ENCODE measurements at places on chromosomes 5 and 9. TPM values are rescaled to one million over a fixed set of nuclear protein-coding genes. Genes with fewer than 3 reads are reported as not detected.

GRCh38 chr9:5574097-5574496, 54.8 kb upstream of the RIC1 start:
- peaks cover 10% of the 10 kb centered on the region for H3K4me1 ChIP-seq
- H3K36me3 ChIP-seq = peaks cover 7% of the 10 kb centered on the region
- DNase-seq = no peak
- peaks cover 4% of the 10 kb centered on the region for H3K27me3 ChIP-seq

KLHL3 gene
- 0.09 TPM for polyA plus RNA-seq

CCDC192 gene
- polyA plus RNA-seq = not detected

BASP1 gene
- polyA plus RNA-seq = 64.4 TPM

PTPN3 gene
- not detected for polyA plus RNA-seq

- no peaks in the 10 kb centered on the region for H3K36me3 ChIP-seq
- no peak overlapping the region for H3K4me3 ChIP-seq
- no peak for DNase-seq
- no peaks in the 10 kb centered on the region for H3K4me1 ChIP-seq
- no peak overlapping the region for H3K27ac ChIP-seq
- H3K27me3 ChIP-seq = peaks cover 32% of the 10 kb centered on the region
Observed at GRCh38 chr9:89577363-89577762, 27.4 kb upstream of the GADD45G start.

SLC46A2 gene
- 0.21 TPM for polyA plus RNA-seq

UBAP1 gene
- polyA plus RNA-seq = 27.6 TPM

DNA sequence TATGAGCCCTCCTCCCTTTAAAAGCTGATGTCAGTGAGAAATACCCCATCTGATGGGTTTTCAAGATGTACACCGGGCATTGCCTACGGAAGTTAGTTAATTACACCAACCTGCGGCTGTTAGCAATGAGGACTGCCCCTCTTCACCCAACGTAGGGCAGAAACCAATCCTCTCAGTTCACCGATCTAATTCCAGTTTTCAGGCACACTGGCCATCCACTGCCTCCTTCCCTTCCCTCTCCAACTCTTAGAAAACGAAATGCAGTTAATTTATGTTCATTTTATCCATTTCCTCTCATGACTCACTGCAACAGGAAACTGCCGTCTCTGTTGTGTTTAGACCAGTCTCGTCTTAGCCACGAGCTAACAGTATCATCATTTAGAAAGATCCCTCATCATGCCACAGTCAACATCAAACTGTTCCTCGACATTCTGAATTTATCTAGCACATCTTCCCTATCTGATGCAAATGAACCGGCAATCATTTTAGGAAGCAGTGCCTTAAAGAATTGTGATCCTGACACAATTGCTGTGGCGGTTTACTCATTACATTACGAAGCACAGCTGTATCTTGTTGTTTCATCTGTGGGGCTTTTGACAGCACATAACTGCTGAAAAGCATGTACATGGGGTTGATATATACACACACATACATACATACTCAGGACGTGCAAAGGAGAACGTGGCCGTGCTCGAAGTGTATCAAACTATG, 168.6 kb downstream of the EFNA5 start:
- no peak overlapping the region for H3K27ac ChIP-seq
- no peaks in the 10 kb centered on the region for H3K36me3 ChIP-seq
- H3K27me3 ChIP-seq = peaks cover 7% of the 10 kb centered on the region
- H3K4me1 ChIP-seq = no peaks in the 10 kb centered on the region
- no peak overlapping the region for H3K4me3 ChIP-seq
- no peak for DNase-seq

DNA sequence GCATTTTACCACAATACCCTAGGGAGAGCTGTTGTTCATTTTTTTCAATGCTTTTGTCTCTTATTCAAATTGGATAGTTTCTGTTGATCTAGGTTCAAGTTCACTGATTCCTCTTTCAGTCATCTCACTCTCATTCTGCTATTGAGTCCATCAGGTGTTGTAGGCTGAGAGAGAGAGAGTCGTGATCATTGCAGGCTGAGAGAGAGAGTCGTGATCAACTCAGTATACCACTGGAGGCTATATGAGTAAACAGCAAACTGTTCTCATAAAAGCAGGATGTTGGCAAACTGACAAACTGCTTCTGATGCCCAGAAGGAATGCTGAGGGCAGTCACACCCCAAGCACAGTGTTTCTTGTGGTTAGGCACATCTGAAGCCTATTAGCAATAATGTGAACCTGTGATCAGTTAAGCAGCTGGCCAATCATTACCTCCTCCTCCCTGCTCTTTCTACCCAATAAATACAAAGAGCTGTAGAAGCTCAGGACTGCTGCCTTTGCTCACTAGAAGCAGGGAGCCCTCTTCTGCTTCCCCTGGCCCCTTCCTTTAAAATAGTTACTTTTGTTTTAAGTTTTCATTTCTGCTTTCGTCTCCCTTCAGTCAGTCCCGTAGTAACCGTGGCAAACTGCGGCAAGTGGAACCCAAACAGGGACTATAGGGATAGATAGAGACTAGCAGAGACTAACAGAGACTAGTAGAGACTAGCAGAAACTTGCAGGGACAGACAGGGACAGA, 476.1 kb upstream of the ACO1 start:
- H3K4me3 ChIP-seq = peak overlapping the region; percentile 58
- H3K27ac ChIP-seq = no peak overlapping the region
- no peak for DNase-seq
- no peaks in the 10 kb centered on the region for H3K27me3 ChIP-seq
- no peaks in the 10 kb centered on the region for H3K4me1 ChIP-seq

EDIL3 gene
- polyA plus RNA-seq = not detected

DNA sequence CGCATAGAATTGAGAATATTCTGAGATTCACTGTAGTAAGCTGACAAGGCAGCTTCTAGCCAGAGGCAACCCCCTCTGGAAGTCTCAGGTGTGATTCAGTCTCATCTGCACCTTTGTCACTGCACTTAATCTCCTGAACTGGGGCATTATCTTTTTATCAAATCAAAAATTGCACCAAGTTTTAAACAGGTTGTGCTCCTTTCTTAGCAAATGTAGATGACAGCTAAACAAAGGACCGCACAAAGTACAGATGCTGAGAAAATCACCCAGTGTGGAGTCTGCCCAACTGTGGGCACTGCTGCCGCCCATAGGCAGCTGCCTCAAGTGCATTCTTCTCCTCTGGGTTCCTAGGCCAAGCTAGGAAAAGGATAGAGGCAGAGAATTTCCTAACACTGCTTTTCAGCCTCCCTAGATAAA, 51.1 kb downstream of the STARD4 start:
- no peaks in the 10 kb centered on the region for H3K27me3 ChIP-seq
- no peak overlapping the region for H3K4me3 ChIP-seq
- no peaks in the 10 kb centered on the region for H3K36me3 ChIP-seq
- H3K27ac ChIP-seq = no peak overlapping the region

GRCh38 chr5:168740811-168741213, 161.6 kb upstream of the PANK3 start:
- no peak overlapping the region for H3K4me3 ChIP-seq
- peaks cover 3% of the 10 kb centered on the region for H3K27me3 ChIP-seq
- no peak overlapping the region for H3K27ac ChIP-seq
- no peaks in the 10 kb centered on the region for H3K36me3 ChIP-seq
- no peak for DNase-seq

DNA sequence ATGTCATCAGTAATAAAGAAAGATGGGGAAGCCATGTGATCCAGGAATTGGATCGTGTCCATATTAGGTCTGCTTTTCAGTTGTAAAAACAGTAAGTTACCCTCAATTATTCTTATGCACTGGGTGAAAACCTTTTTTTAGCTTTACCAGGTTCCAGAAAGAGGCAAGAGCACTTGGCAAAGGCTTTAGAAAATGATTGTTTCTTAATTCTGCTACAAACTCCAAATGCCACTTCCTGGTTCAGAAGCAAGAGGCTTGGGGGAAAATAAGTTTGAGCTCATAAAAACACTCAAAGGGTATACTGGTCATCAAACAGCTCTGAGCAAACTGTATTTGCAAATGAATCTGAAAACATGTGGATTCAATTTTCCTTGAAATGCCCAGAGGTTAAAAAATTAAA, 615.6 kb downstream of the EBF1 start:
- DNase-seq = no peak
- H3K36me3 ChIP-seq = no peaks in the 10 kb centered on the region
- no peak overlapping the region for H3K4me3 ChIP-seq
- peaks cover 4% of the 10 kb centered on the region for H3K4me1 ChIP-seq

OR1N1 gene
- polyA plus RNA-seq = not detected

ZFAND5 gene
- polyA plus RNA-seq = 100 TPM

ZNF618 gene
- polyA plus RNA-seq = 3.2 TPM

DNA sequence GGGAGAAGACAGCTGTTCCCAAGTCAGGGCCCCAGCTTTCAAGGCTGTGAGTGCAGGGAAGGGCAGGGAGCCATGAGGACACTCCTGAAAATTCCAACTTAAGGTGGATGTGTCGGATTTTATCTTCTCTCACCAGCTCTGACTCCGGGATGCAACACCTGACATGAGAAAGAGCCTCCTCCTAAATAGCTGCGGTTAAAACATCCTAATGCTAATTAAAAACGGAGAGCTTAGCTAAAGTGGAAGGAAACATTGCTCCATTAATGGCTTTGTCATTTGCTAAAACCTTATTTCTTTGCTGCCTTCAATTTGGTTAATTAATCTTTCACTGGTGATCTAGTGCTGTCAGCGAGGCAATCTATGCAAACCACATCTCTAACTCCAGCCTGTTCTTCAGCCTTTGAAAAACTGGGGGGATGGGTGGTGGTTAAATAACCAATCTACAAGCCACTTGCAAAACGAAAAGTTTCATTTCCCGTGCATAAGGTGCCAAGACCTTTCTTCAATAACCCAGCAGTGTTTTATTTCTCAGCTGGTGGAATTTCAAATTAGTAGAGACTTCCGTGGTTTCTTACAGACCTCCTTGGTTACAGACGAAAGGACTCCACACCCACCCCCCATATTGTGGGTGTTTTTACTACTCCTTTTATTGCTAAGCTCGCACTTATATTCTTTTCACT, 379.6 kb downstream of the MLLT3 start:
- H3K36me3 ChIP-seq = peaks cover 8% of the 10 kb centered on the region
- DNase-seq = peak; percentile 53
- H3K4me3 ChIP-seq = peak overlapping the region; percentile 70
- H3K4me1 ChIP-seq = peaks cover 19% of the 10 kb centered on the region

DNA sequence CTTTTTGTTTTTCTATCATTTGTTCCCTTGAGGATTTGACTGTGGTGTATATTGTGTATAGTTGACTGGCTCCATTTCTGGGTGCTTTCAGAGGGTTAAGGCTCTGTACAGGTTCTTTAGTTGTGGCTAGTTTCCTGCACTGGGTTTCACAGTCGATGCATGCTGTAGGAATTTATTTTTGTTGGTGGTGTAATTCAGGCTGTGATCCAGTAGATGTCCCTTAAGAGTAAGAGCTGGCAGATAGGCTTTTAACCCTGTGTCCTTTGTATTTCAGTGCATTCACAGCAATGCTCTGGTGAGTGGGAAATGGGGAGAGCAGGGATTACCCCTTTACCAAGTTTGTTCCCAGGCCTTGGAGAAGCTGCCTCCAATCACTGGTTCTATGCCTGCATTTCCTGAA, 112.9 kb downstream of the SPATA31D1 start:
- H3K4me3 ChIP-seq = no peak overlapping the region
- peaks cover 14% of the 10 kb centered on the region for H3K36me3 ChIP-seq
- peaks cover 10% of the 10 kb centered on the region for H3K4me1 ChIP-seq
- DNase-seq = no peak

PRDM9 gene
- not detected for polyA plus RNA-seq

GRCh38 chr5:163885117-163885516, 379.7 kb downstream of the MAT2B start:
- H3K4me3 ChIP-seq = no peak overlapping the region
- no peak overlapping the region for H3K27ac ChIP-seq
- H3K27me3 ChIP-seq = no peaks in the 10 kb centered on the region

- no peak for DNase-seq
- no peak overlapping the region for H3K27ac ChIP-seq
- H3K4me3 ChIP-seq = no peak overlapping the region
- H3K27me3 ChIP-seq = no peaks in the 10 kb centered on the region
- H3K36me3 ChIP-seq = peaks cover 6% of the 10 kb centered on the region
Observed at GRCh38 chr9:114465906-114466900, 39.1 kb downstream of the WHRN start.

ACTBL2 gene
- polyA plus RNA-seq = not detected

C9orf72 gene
- polyA plus RNA-seq = 19.6 TPM

GRCh38 chr5:128284236-128284635, 200.7 kb downstream of the SLC12A2 start:
- H3K4me1 ChIP-seq = no peaks in the 10 kb centered on the region
- H3K4me3 ChIP-seq = no peak overlapping the region
- no peaks in the 10 kb centered on the region for H3K36me3 ChIP-seq

GRCh38 chr5:65041296-65042158, 272.8 kb downstream of the CWC27 start:
- H3K36me3 ChIP-seq = no peaks in the 10 kb centered on the region
- no peaks in the 10 kb centered on the region for H3K27me3 ChIP-seq
- DNase-seq = no peak
- no peak overlapping the region for H3K27ac ChIP-seq

DNA sequence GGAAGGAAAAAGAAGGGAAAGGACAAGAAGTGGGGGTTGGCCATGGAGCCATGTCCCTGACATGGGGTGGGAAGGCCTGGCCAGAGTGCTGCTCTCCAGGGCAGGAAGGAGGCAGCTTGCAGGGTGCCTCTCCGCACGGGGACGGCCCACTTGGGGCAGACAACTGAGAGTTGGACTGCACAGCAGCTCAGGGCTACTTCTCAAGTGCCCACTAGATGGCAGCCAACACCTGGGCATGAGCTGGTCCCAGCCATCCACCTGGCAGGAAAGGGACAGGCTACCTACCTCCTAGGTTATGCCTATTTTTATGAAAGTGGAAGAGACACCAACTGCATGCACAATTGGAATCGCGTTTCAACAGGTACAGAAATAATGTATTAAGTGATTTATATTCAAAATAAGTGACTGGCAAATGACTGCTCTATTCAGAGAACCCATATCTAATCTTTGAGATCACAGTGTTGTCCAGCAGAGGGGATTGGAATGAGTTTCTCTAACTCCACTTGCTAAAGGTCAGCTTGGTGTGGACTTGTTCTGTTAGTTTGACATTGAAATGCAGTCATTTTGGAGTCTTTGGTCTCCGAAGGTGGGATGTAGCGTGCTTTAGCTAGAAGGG, 113.4 kb downstream of the SYK start:
- H3K4me1 ChIP-seq = peaks cover 3% of the 10 kb centered on the region
- no peaks in the 10 kb centered on the region for H3K36me3 ChIP-seq
- no peak overlapping the region for H3K4me3 ChIP-seq
- no peak overlapping the region for H3K27ac ChIP-seq
- DNase-seq = peak; percentile 65
- peaks cover 6% of the 10 kb centered on the region for H3K27me3 ChIP-seq

OTULINL gene
- polyA plus RNA-seq = 0.65 TPM

- H3K36me3 ChIP-seq = peaks cover 23% of the 10 kb centered on the region
- no peaks in the 10 kb centered on the region for H3K4me1 ChIP-seq
- no peak for DNase-seq
- H3K27ac ChIP-seq = no peak overlapping the region
- no peak overlapping the region for H3K4me3 ChIP-seq
- H3K27me3 ChIP-seq = no peaks in the 10 kb centered on the region
Observed at GRCh38 chr9:112234779-112235178, 59.7 kb upstream of the SUSD1 start.

SHISAL2B gene
- not detected for polyA plus RNA-seq

CYSRT1 gene
- not detected for polyA plus RNA-seq

TOMM5 gene
- 214 TPM for polyA plus RNA-seq

- peak overlapping the region; percentile 91 for H3K4me3 ChIP-seq
- peaks cover 24% of the 10 kb centered on the region for H3K4me1 ChIP-seq
- peak; percentile 25 for DNase-seq
- peaks cover 78% of the 10 kb centered on the region for H3K27me3 ChIP-seq
- H3K36me3 ChIP-seq = peaks cover 20% of the 10 kb centered on the region
Observed at GRCh38 chr5:113294311-113295110, 140.3 kb downstream of the TSSK1B start.

- peaks cover 7% of the 10 kb centered on the region for H3K36me3 ChIP-seq
- no peak overlapping the region for H3K27ac ChIP-seq
- H3K4me1 ChIP-seq = peaks cover 11% of the 10 kb centered on the region
- H3K4me3 ChIP-seq = peak overlapping the region; percentile 71
Observed at GRCh38 chr5:72314571-72315172, 5.4 kb downstream of the MRPS27 start.

Measured in naive B cell (primary cell).